ENCODE measurements at places on chromosomes 7 and 10.

DNA sequence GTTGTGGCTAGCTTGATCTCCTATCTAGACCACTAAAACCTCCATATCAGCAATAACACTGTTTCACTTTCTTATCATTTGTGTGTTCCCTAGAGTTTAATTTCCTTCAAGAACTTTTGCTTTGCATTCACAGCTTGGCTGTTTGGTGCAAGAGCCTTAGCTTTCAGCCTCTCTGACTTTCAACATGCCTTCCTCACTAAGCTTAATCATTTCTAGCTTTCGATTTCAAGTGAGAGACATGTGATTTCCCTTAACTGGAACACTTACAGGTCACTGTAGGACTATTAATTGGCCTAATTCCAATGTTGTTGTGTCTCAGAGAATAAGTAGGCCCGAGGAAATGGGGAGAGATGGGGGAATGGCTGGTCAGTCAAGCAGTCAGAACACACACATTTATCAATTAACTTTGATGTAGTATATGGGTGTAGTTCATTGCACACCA is 10.6 kb upstream of the BPGM start:
- DNase-seq, result no peak

- no peak for DNase-seq
Observed at GRCh38 chr7:16581286-16581685, 54.7 kb downstream of the LRRC72 start.

GRCh38 chr10:33001908-33002492 is 44.0 kb upstream of the ITGB1 start:
- no peak for DNase-seq

GRCh38 chr10:29214551-29214950 is 74.3 kb upstream of the LYZL1 start:
- DNase-seq, result no peak

- DNase-seq, result no peak
Observed at GRCh38 chr7:43136064-43136463, 23.6 kb downstream of the HECW1 start.

- no peak for DNase-seq
Observed at GRCh38 chr10:79948976-79949722, at the start of gene SFTPD. Gene SFTPD, minus strand, starts transcription at chr10:79949105. Its CDS starts 2,446 bp downstream, at chr10:79946659.

DNA sequence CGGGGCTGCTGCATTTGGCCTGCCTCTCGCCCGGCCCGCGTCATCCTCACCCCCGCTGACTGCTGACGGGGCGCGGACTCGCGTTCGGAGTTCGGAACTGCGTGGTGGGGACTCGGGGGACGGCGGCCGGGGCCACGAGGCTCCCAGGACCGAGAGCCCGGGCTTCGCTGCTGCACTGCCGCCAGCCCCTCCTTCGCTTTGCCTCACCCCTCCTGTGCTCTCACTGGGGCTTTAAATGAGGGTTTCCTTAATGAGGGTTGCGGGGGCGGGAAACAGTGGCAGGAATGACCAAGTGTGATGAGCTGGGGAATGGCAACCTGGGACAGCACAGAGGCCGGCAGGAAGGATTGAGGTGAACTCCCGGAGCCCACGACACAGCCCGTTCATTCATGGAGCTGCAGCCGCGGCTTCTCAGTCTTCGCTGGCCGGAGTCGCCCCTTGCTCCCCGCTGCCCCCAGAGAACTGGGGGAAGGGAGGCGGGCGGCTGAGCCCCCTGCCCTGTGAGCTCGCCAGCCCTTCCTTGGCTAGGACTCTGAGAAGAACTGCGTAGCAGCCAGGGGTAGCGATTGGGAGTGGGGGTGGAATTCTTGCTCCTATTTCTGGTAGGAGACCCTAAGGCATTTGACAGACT is 1.5 kb upstream of the LRRC4 start:
- DNase-seq, result peak; percentile 6

GRCh38 chr10:5666008-5666840 is at the start of gene ASB13:
Gene ASB13, minus strand, starts transcription at chr10:5666595. Its CDS starts 44 bp downstream, at chr10:5666551.
- peak; percentile 21 for DNase-seq

DNA sequence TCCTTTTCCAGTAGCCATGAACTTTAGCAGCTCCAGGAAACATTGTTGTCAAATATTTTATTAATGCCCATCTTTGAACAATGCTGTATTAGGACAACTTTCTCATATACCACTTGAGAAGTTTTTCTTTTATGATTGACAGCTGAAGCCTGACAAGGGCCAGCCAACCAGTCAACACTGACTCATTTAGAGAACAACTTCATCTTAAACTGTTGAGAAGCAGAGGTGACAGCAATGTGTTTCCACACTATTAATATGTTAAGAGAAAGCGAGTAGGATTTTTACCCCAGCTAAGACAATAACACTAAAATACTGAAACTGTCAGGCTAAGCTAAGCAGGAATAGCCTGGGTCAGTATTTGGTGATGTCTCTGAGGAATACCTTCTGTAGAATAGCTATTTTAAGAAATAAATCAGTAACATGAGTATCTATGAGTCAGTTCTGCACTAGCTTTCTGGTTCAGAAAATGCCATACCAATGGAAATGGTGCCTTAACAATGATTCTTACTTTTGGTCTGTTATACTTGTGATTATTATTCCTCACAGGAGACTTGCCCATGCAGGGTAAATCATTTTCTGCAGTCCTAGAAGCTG is 168.8 kb upstream of the POT1 start:
- DNase-seq, result no peak

GRCh38 chr10:97849687-97850402 is at the start of gene GOLGA7B:
Gene GOLGA7B, plus strand, starts transcription at chr10:97849843. Its CDS starts 461 bp downstream, at chr10:97850304.
- peak; percentile 62 for DNase-seq

GRCh38 chr10:75540357-75540966 is 109.0 kb downstream of the LRMDA start:
- no peak for DNase-seq

- no peak for DNase-seq
Observed at GRCh38 chr7:15291699-15292098, 270.1 kb downstream of the AGMO start.

DNA sequence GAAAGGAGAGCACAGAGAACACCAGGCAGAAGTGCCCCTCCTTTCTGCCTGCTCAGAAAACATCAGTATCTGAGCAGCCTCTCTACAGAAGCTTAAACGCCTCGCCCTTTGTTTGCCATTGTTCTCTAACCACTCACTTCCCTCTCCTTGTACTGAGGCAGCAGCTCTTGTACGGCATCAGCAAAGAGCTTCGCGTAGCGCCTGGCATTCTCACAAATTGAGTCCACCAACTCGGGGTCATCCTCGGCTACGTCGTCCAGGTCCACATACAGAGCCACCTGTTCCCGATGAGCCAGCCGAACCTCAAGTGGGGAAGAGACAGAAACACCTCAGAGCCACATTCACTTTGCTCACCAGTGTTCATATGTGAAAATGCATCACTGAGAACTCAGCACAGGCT is 1.7 kb downstream of the MCM7 start:
- DNase-seq, result no peak

GRCh38 chr10:33459602-33460001 is 125.1 kb upstream of the NRP1 start:
- DNase-seq, result no peak

DNA sequence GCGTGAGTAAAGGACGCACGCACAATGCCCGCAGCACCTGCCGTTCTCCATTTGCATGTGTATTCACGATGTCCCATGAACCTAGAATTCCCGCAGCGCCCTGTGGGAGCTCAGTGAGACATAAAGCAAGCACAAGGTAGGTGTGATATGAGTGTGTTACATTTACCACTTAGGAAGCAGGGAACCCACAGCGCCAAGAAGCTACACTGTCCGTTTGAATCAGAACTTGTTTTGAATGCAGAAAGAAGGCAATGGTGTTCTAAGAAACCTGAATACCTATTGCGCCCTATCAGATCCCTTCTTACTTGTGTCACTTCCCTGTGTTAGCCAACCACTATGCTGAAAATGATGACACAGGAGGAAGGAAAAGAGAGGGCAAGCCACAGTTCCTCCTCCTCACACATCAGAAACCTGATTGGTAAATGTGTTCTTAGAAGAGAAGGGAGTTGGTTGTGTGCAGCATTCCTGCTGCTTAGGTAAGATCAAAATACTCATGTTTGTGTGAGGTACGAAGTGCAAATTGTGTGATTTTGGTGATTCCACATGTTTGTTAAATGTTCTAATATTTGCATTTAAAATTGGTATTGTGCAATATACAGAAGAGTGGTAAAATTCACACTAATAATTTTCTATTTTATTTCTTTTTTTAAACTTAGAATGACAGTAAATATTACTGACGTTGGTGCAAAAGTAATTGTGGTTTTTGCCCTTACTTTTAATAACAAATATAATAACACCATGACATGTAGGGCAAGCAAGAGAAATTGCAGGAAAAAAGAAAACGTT is 185.4 kb downstream of the SEC23IP start:
- no peak for DNase-seq

GRCh38 chr7:147279514-147279913 is 1162.9 kb downstream of the CNTNAP2 start:
- no peak for DNase-seq

DNA sequence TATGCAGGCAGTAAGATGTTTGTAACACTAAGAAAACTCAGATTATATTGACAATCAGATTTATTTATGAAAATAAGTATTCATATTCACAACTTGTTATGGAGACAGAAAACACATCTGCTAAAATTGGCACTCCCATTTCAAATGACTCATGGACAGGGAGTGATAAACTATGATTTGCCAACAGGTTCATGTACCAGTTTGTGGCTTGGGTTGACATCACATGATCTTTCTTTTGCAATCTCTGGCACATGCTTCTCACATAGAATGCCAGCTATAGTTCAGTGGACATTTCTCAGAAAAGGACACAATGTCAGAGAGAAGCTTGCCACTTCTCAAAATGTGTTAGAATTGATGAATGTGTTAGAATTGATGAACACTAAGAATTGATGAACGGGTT is 663.2 kb upstream of the ANKRD30A start:
- no peak for DNase-seq

- DNase-seq, result no peak
Observed at GRCh38 chr7:115494529-115495147, 535.9 kb downstream of the TFEC start.

DNA sequence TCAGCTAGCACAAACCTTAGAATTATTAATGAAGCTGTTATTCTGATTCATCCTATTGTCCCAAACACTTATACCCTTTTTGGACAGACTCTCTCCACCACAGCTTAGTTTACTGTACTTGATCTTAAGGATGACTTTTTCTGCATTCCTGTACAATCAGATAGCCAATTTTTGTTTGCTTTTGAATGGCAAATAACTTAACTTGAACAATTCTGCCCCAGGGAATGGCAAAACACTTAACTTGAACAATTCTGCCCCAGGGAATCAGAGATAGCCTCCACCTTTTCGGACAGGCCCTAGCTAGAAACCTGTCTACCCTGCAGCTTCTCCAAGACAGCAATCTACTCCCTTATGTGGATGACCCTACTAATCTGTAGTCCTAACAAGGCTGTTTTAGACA is 668.0 kb upstream of the LRRTM3 start:
- no peak for DNase-seq
